Activated T-cell treated with anti-CD3 and anti-CD28 coated beads for 48 hours (primary cell): ENCODE measurements at places on chromosomes 13 and 19.

DNA sequence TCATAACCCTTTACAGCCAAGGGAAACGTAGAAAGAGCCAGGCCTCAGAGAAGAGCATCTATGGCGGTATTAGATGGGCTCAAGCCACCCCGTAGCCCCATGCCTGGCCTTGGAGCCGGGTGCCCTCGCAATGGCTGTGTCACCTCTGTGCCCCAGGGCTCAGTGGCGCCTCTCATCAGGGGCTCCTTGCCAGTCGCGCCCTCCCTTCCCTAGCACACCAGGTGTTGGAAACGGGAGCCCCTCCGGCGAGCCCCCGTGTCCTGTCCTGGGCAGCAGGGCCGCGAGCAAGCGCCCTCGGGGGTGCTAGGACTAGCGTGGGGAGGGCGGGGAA, 453 bp downstream of the ZNF256 start:
- DNase-seq, result no peak

- no peak for DNase-seq
Observed at GRCh38 chr13:112690283-112690929, 568 bp downstream of the ATP11A start.

DNA sequence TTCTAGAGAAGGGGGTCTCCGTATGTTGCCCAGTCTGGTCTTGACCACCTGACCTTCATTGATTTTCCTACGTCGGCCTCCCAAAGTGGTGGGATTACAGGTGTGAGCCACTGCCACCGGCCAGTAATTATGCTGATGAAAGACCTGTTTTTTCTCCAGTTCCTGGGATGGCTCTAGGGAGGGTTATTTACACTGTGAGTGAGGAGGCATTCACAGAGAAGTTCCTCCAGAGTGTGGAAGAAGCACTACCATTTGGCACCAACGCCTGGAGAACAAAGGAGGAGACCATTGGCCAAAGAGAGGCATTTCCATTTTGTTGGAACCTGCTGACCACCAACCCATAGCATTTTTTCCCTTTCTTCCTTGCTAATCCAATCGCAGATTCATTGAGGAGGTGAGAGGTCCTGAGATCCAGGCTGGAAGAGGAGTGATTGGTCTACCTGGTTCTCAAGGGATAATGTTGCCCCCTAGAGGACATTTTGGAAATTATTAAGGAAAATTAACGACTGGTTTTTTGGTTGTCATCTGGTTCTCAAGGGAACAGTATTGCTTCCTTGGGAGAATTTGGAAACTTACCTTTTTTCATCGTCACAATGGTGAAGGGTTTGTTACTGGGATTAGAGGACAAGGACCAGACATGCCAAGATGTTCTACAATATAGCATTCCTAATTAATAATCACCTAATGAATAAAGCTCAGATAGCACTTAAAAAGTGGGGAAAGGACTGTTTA, 5.5 kb upstream of the SAE1 start:
- no peak for DNase-seq

- DNase-seq, result no peak
Observed at GRCh38 chr13:91314888-91315287, 32.6 kb upstream of the MIR17HG start.

DNA sequence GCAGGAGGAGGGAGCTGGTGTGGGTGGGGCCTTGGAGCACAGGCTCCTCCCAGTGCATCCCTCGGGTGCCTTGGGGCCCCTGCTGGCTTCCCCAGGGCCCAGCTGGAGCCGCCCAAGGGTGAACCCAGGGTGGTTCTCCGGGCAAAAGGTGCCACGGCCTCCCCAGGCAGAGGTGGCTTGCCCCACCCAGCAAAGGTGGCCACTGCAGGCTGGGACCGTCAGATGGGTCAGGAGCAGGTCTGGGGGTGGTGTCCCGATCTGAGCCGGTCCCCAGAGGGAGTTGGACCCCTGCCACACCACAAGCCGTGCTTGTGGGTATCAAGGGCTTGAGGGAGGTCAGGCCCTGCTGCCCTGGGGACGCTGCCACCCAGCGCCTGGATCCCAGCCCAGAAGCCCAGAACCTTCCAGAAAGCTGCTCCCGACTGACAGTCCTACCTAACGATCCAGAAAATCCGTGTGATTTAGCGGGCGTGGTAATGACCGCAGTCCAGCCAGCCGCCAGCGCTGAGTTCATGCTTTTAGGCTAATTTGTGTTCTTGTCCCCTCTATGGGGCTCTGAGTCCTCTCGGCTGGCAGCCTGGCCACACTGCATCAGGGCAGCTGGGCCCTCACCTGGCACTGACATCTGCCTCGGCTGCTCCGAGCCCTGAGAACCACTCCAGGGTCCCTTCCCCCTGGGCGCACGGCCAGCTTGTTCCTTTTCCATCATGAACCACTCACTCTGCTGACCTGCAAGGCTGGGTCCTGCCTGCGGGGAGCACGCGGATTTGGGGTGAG, 5.0 kb upstream of the GRIN3B start:
- no peak for DNase-seq

DNA sequence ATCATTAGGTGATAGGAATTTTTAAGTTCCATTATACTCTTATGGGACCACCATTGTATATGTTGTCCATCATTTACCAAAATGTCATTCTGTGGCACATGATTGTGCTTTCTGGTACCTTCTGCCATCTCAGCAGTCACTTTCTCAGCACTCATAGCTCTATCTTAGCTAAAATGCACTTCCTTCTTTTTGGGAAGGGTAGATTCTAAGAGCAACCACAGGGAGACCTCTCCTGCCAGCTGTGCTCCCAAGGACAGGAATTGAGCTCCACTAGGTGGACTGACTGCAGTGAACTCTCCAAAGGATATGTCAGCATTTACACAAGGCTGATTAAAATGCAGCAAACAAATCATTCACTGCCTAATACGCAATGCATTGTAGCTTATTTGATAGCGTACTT, 91.8 kb upstream of the OBI1 start:
- no peak for DNase-seq

GRCh38 chr19:14375582-14376291, 5.5 kb upstream of the ADGRE5 start:
- DNase-seq, result no peak

DNA sequence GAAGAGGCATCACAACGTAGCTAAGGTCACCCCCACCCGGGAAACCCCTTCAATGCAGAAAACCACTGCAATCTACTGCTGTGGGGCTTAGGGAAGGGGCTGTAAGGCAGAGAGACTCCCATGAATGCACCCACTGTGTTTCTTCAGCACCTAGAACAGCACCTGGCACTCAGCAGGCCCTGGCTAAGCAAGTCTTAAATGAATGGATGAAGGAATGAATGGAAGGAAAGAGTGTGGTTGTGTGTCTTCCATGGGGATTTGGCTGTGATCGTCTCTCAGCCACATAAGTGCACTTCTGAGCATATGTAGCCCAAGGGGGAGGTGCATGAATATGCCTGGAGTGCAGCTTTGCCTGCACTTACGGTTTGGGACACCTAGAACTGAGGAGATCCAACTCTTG, 2.9 kb downstream of the CCDC159 start:
- DNase-seq, result no peak

DNA sequence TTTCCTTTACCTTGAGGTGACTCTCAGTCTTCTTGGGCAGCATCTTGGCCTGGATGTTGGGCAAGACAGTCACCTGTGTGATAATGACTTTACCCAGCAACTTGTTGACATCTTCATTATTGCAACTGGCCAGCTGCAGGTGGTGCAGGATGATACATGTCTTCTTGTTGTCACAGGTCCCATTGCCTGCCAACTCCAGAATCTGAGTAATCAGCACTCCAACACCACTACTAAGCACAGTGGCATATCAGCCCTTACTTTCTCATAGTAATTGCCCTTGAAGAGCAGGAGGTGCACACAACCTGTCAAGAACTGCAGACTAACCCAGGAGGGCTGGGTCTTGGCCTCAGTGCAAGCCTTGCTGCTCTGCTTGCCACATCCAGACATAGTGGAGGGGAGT, 57.8 kb downstream of the CCNA1 start:
- no peak for DNase-seq

- no peak for DNase-seq
Observed at GRCh38 chr13:43286751-43287150, 263.4 kb downstream of the DNAJC15 start.
